ENCODE measurements at places on chromosomes 6 and 20.

- DNase-seq: no peak
These were observed 35.6 kb downstream of the SUN5 start for GRCh38 chr20:32968478-32969241.

- no peak for DNase-seq
These were observed 90.5 kb downstream of the GRM4 start for GRCh38 chr6:34055223-34055933.

- DNase-seq: no peak
These were observed 173.6 kb downstream of the COL21A1 start for GRCh38 chr6:56073761-56074160.

GRCh38 chr6:72636786-72637185, 14.9 kb downstream of the KCNQ5 start:
- DNase-seq: no peak

DNA sequence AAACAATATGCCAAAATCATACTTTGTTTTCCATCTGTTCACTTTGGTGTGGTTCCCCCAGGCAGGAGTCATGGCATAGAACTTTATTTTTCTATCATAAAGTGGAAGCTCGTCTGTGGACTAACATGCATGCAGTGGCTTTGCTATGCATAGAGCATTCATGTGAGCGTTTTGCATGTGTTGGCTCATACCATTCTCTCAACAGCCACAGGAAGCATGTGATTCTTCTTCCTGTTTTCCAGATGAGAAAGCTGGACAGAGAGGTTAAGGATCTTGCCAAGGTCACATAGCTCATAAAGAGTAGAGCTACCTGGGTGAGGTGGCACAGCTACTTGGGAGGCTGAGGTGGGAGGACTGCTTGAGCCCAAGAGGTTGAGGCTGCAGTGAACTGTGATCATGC, 123.4 kb upstream of the HDGFL1 start:
- no peak for DNase-seq

- DNase-seq: no peak
These were observed 159.8 kb upstream of the GGTLC1 start for GRCh38 chr20:24148372-24148771.

GRCh38 chr20:10463622-10464021, 28.5 kb downstream of the SLX4IP start:
- DNase-seq: no peak

- DNase-seq: no peak
These were observed 113.5 kb downstream of the OGFRL1 start for GRCh38 chr6:71402096-71402495.
